ENCODE measurements at places on chromosomes 6 and 20.

DNA sequence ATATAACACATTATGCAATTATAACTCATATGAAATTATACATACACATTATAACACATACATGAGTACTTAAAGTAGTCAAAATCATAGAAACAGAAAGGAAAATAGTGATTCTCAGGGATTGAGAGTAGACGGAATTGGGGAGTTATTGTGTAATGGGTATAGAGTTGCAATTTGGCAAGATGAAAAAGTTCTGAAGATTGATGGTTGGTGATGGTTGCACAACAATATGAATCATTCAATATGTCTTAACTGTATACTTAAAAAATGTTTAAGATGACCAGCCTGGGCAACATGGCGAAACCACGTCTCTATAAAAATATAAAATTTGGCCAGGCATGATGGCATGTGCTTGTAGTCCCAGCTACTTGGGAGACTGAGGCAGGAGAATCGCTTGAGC lies 372.7 kb downstream of the CDKAL1 start:
- DNase-seq = no peak

DNA sequence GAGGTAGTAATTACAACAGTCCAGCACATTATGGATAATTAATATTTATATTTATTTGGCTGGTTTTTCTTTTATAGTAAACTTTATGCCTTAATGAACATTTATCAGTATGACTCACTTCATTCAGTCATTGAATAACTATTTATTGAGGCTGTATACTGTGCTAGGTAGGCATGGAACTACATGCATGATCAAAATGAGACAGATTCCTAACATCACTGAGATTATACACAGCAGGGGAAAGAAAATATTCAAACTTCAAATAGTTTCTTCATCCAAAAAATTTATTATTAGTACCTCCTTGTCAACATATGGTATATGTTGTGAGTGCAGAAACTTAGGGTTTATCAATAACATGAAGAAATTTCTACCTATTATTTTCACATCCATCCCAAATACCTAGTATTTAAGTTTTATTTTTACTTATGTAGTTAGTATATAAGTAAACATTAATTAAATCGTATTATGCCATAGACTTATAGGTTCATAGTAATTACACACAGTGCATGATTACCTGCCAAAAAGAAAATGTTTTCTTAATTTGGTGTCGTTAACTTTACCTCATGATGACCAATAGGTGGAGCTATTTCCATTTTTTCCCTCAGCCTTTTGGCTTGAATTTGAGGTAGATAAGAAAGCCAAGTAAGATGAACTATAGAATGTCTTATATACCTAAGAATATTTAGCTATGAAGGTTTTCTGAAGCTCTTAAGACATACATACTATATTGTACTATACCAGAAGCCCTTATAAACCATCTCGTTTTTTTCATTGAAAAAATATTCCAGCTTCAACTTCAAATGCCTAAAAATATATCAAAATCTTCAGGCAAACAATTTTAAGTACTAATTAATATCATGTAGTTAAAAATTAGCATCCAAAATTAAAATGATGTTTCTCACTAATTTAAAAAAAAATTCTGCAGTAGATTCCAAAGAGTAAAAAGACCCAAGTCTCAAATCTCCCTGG lies 12.5 kb upstream of the TMEM30A start:
- DNase-seq = no peak

DNA sequence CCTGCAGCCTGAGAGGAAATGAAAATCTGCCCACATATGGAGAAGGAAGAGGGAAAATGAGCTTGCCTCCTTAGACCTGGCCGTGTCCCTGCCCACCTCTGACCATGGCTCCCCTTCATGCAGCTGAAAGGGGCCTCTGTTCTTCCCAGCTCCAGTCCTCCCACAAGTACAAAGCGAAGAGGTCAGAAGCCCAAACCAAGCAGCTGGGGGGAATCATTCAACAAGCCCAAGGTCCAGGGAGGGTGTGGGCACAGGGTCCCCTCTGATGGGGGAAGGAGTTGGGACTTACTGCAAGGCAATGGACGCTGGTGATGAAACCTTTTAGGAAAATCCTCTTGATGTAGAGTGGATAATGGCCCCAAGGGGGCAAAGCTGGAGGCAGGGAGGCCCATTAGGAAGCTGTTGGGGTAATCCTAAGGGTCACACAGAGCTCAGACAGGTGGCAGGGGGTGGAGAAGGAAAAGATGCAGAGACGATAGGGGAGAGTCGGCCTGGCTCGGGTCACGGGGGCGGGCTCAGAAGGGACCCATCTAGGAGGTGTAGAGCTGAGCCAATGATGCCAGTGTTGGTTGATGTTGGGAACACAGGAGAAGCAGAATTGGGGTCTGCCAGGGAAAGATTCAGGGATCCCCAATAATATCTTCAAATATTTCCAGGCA lies 16.1 kb upstream of the GRM4 start:
- DNase-seq = no peak

DNA sequence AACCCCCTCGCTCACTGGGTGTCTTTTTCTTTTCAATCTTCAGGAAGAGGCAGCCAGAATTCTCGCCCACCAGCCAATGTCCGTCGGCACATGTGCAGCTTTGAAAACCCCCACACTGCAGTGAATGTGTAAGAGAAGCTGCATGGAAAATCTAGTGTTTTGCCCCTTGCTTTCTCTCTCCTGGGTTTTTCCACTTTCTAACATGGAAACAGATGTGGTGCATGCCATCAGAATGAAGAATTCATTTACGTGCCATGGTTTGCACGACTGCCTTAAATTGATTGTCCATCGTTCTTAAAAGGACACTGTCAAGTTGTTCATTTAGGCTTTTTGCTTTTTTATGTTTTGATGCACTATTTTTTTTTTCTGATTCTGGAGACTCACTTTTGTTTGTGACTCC lies 117.1 kb upstream of the RAB32 start:
- DNase-seq = no peak

DNA sequence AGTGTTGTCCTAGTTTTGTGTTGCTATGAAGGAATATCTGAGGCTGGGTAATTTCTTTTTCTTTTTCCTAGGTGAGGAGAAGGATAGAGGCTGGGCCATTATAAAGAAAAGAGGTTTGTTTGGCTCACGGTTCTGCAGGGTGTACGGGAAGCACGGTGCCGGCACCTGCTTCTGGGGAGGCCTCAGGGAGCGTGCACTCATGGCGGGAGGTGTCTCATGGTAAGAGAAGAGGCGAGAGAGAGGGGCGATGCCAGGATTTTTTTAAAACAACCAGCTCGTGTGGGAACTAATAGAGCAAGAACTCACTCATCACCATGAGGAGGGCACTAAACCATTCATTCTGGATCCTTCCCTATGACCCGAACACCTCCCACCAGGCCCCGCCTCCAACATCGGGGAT lies 14.2 kb upstream of the NPBWR2 start:
- DNase-seq = no peak

DNA sequence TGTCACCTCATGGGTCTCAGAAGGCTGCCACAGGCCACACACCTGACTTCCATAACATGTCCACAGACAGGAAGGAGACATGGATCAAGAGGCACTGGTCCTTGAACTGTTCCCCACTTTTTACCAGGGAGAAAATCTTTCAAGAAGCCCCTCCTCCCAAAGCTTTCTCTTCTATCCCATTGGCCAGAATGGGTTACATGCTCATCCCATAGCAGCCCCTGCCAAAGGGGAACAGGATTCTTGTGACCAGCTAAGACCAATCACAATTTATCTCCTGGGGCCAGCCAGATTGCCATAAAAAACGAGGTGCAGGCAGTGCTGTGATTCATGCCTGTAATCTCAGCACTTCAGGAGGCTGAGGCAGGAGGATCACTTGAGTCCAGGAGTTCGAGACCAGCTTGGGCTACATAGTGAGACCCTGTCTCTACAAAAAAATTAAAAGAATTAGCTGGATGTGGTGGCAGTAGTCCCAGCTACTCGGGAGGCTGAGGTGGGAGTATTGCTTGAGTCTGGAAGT lies 59.4 kb downstream of the TMEM242 start:
- no peak for DNase-seq

- DNase-seq = no peak
Measured at GRCh38 chr6:169911264-169912263, 160.1 kb downstream of the ERMARD start.

GRCh38 chr6:150325066-150325772 lies 43.6 kb upstream of the IYD start:
- no peak for DNase-seq

DNA sequence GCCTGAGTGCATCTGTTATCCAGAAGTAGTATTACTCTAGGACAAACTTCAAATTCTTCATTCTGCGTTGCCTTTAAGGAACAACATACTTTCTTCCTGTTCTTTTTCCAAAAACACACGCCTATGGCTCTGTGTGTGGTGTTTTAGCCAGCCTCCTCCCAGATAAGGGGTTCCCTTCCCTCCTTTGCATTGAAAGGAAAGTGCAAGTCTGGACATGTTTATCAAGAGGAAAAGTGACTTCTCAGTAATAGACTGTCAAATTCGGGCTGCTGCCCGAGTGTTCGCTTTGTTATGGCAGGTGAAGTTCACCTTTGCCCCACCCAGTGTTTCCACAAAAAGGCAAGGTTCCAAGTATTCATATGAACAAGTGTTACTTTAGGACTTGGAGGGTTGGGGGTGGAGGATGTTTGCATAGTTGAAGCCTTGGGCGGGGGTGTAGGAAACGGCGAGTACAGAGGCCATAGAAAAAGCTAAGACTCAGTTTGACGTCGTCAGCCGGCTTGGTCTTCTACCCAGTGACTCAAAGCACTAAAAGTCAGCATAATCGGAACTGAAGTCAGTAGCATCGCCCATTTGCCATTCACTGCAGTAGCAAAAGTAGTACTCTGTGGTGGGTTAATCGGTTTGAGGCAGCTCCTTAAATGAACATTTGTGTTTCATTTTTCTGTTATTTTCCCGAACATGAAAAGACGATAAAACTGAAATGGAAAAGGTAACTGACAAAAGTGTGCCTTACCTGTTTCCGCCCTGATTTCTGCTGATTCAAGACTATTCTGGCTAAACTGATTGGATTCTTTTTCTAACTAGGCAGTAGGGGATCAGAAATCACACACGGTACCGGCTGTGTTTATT lies 12.5 kb downstream of the PRDM1 start:
- peak; percentile 71 for DNase-seq

DNA sequence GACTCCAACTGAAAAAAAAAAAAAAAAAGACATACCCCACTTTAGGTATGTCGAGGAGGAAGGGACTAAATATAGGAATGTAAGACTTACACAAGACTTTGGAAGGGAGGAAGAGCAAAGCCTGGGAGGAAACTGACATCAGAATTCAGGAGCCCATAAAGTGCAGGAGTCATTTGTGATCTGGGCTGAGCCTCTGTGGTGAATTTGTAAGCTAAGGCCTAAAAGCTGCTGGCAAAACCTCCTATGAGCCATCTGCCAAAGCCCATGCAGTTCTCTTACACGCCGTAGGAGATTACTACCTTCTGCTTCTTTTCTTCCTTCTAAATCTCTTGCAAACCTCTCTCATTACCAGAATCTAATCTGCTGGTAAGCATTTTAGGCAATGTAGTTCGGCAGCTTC lies 52.0 kb upstream of the THEMIS start:
- no peak for DNase-seq

DNA sequence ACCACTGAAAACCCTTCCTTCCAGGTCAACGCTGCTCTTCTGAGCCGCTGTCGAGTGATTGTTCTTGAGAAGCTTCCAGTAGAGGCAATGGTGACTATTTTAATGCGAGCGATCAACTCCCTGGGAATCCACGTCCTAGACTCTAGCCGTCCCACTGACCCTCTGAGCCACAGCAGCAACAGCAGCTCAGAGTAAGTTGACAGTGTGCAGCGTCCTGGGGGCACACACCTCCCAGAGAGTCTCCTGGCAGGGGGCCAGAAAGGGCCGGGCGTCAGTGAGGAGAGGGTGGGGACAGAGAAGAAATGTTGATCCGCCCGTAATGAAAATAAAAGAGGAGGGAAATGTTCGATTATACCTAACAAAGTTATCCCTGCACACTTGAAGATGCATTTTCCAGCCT lies 5.0 kb downstream of the WRNIP1 start:
- DNase-seq = no peak

DNA sequence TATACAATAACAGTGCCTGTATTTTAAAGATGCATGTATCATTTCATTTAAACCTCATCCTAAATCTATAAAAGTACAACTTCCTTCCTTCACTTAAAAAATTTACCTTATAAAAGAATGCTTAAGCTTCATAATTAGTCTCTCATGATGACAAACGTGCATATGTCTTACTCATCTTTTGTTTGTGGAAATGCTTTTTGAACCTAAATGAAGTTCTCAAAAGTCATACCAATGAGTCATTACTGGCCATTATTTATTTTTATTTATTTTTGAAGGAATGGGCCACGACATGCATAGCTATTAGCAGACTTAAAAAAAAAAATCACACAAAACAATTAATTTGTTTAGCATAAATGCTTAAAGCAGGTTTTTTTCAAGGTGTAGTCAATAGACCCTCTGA lies 3.7 kb downstream of the TFB1M start:
- DNase-seq = no peak

DNA sequence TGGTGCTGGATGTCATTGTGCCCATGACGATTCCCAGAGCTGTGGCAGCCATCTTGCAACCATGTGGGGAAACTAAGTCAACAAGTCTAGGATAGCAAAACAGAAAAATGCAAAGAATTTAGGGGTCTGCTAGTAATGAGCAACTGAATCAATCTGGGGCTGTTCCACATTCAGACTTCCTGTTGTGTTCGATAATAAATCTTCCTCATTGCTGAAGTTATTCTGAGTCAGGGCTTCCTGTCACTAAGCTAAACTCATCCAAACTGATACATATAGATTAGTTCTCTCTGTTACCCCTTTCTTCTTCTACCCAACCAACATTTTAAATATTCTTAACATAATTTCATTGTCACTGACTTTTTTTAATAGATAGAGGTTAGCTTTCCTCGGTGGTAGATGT lies 205.9 kb downstream of the HACE1 start:
- no peak for DNase-seq

DNA sequence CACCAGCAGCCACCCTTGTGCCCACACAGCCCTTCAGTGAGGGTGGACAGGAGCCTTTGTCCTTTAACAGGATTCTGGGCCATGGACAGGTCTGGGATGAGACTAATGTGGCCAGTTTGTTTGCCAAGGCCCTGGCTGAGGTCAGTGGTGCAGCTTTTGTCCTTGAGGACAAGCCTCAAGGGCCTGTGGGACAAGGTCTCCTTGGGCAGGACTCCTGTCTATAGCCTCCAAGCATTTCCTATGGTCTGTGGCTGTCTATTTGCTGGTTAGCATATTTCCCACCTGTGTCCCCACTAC lies 44.1 kb downstream of the SUN5 start:
- DNase-seq = no peak

- DNase-seq = no peak
Measured at GRCh38 chr6:29705389-29706231, 17.6 kb upstream of the HLA-F start.

DNA sequence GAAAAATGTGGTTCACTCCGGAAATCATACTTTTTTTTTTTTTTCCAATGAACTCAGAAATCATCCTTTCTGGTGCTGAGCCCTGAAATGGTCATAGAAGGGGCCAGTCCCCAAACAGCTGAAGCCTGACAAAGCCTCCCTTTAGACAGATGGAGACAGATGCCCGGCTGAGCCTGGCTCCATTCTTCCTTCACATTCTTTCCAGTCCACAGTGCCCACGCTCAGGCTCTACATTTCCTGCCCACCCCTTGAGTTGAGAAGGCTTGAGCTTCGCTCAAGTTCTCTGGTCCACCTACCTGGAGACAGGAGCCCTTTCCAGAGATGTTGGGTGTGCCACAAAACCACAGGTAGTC lies 41.2 kb downstream of the KCNK5 start:
- no peak for DNase-seq
